Subcutaneous preadipocyte (primary cell): ENCODE measurements at places on chromosomes 11 and 22. TPM values are rescaled to one million over a fixed set of nuclear protein-coding genes. Genes with fewer than 3 reads are reported as not detected.

OR52E8 gene
- total RNA-seq = not detected in 2 replicates

C1QTNF5 gene
- 0.39 and 0.73 TPM in 2 replicates for total RNA-seq

ELMOD1 gene
- total RNA-seq = under 0.01 and 0.20 TPM in 2 replicates

TECTA gene
- 0.20 and 0.73 TPM in 2 replicates for total RNA-seq

RGL4 gene
- total RNA-seq = not detected in 2 replicates

SERPING1 gene
- 6.5 and 48.9 TPM in 2 replicates for total RNA-seq

IFT27 gene
- total RNA-seq = 15.8 and 17.2 TPM in 2 replicates

BIK gene
- total RNA-seq = under 0.01 TPM in 1 of 2 replicates, not detected in the other

HEPHL1 gene
- not detected in 2 replicates for total RNA-seq

MAPK8IP1 gene
- 7.3 and 7.4 TPM in 2 replicates for total RNA-seq

ST14 gene
- under 0.01 and 0.20 TPM in 2 replicates for total RNA-seq

SLC5A1 gene
- total RNA-seq = not detected in 2 replicates

CNTN5 gene
- total RNA-seq = not detected in 2 replicates

TBX10 gene
- total RNA-seq = not detected in 2 replicates

SPI1 gene
- not detected in 2 replicates for total RNA-seq

ZNF280B gene
- total RNA-seq = 0.73 and 0.98 TPM in 2 replicates

RASL10A gene
- not detected in 2 replicates for total RNA-seq

HSPB2 gene
- 0.20 and 0.73 TPM in 2 replicates for total RNA-seq

TEX12 gene
- total RNA-seq = under 0.01 and 0.20 TPM in 2 replicates

APOBEC3G gene
- total RNA-seq = 10.4 and 15.1 TPM in 2 replicates

BLID gene
- 23.9 and 46.5 TPM in 2 replicates for total RNA-seq

RIMBP3B gene
- total RNA-seq = under 0.01 and 0.37 TPM in 2 replicates

PNPLA3 gene
- 8.8 and 10.6 TPM in 2 replicates for total RNA-seq

MMP8 gene
- total RNA-seq = not detected in 2 replicates

MMP11 gene
- 2.9 and 3.3 TPM in 2 replicates for total RNA-seq

OR51E1 gene
- total RNA-seq = not detected in 2 replicates

OR2D2 gene
- under 0.01 and 0.78 TPM in 2 replicates for total RNA-seq

BBOX1 gene
- not detected in 2 replicates for total RNA-seq

HMBS gene
- 9.9 and 13.5 TPM in 2 replicates for total RNA-seq
